H7 (cell line): ENCODE measurements at places on chromosomes 7 and 10.

- DNase-seq: no peak
Observed at GRCh38 chr10:122915700-122916099, 5.3 kb downstream of the FAM24A start.

- DNase-seq: peak; percentile 82
Observed at GRCh38 chr7:2870471-2870931, 26.4 kb upstream of the GNA12 start.

GRCh38 chr10:101536800-101537199 is 51.3 kb downstream of the POLL start:
- DNase-seq: peak; percentile 60

DNA sequence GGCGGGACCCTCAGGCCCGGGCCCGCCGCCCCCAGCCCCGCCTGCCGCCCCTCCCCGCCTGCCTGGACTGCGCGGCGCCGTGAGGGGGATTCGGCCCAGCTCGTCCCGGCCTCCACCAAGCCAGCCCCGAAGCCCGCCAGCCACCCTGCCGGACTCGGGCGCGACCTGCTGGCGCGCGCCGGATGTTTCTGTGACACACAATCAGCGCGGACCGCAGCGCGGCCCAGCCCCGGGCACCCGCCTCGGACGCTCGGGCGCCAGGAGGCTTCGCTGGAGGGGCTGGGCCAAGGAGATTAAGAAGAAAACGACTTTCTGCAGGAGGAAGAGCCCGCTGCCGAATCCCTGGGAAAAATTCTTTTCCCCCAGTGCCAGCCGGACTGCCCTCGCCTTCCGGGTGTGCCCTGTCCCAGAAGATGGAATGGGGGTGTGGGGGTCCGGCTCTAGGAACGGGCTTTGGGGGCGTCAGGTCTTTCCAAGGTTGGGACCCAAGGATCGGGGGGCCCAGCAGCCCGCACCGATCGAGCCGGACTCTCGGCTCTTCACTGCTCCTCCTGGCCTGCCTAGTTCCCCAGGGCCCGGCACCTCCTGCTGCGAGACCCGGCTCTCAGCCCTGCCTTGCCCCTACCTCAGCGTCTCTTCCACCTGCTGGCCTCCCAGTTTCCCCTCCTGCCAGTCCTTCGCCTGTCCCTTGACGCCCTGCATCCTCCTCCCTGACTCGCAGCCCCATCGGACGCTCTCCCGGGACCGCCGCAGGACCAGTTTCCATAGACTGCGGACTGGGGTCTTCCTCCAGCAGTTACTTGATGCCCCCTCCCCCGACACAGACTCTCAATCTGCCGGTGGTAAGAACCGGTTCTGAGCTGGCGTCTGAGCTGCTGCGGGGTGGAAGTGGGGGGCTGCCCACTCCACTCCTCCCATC is 82.7 kb downstream of the PAX2 start:
- DNase-seq: peak; percentile 91

DNA sequence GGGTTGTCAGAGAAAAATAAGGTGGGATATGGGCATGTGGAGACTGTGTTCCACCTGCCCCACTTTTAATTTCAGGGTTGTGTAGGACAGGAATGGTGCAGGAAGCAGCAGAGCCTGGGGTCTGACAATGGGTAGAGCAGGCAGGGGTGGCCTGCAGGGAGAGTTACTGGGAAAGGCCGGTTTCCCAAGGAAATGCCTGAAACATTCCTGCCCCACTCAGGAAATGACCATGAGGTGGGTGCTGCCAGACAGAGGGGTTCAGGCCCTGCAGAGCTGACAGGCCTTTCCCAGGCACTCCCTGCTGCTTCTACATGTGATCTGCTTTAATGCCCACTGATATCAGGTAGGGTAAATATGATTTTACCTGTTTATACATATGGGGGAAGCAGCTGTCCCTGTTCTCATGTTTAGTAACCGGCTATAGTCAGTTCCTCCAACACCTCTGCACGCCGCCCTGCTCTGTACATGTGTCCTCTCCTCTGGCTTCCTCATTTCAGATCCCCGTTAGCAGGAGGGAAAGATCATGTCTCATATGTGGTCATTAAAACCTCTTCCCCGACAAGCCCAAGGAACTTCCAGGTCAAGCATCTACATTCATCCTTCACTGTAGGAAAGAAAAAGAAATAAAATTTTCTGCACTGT is 118.6 kb upstream of the PRSS58 start:
- no peak for DNase-seq

GRCh38 chr10:89217057-89217990 is 10.2 kb upstream of the CH25H start:
- DNase-seq: peak; percentile 38

DNA sequence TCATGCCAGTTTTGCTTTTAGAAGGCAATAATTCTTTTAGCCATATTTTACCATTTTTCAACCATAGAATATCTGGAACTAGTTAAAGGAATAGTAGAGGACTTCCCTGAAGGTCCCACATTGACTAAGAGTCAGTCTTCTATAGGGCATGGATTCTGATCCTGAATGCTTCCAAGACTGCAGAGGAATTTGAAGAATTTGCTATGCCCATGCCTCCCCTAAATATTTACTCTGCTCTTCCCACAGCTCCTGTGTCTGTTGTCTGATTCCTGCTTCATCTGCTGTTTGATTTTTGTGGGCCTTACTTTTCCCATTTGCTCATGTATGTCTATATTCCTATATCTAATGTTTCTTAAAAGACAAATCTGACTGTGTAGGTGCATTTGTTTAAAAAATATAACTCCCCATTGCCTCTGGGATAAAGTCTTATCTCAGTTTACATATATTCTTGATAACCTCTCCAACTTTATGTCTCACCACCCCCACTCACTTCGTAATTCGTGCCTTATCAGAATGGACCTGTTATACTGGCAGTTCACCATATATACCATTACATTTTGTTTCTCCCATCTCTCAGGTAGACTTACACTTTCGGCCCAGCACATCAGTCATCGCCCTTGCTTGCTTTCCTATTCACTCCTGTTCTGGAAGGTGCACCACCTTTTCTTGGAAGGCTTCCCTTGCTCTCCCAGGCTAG is 33.9 kb downstream of the LRRC4 start:
- no peak for DNase-seq

DNA sequence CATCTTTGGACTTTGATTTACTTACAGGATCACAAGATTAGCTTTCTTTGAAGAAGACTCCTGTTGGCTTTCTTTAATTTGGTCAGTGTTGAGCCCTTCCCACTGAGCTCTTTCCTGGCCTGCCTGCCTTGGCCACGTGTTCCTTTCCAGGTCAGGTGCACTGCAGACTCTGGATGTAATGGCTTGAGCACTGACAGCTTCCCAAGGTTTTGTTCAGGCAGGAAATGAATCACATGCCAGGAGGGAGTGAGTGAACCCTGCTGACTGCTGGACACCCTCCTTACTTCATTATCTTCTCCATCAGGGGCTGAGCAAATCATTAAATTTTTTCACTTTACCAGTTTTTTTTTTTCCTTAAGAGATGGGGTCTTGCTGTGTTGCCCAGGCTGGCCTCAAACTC is 29.8 kb downstream of the SNX10 start:
- no peak for DNase-seq

GRCh38 chr10:124321433-124322089 is 97.2 kb downstream of the OAT start:
- DNase-seq: no peak

- DNase-seq: no peak
Observed at GRCh38 chr10:126611303-126611702, 59.2 kb downstream of the C10orf90 start.

DNA sequence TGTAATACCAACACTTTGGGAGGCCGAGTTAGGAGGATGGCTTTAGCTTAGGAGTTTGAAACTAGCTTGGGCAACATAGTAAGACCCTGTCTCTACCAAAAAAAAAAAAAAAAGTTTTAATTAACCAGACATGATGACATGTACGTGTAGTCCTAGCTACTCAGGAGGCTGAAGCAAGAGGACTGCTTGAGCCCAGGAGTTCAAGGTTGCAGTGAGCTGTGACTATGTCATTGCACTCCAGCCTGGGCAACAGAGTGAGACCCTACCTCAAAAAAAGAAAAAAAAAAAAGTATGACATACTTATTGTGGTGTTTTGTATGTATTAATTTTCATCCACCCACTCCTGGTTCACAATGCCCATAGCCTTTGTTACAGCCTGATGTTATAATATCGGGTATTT is 69.7 kb downstream of the GSAP start:
- DNase-seq: no peak

DNA sequence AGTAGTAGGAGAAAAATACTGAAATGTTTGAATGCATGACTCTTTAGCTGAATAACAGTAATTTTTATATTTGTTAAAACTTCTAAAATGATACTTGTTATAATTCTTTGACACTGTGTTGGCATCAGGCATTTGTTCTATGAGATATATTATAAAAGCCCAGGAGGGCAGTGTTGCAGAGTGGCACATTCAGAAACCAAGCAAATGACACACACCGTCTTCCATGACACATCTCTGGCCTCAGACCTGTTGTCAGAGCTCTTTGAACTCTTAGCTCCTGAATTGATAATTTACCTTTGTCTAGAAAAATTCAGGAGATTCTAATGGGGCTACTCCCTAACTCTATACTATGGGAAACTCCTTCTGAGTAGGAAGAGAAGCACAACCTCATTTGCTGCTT is 62.4 kb upstream of the MDFIC start:
- DNase-seq: no peak

DNA sequence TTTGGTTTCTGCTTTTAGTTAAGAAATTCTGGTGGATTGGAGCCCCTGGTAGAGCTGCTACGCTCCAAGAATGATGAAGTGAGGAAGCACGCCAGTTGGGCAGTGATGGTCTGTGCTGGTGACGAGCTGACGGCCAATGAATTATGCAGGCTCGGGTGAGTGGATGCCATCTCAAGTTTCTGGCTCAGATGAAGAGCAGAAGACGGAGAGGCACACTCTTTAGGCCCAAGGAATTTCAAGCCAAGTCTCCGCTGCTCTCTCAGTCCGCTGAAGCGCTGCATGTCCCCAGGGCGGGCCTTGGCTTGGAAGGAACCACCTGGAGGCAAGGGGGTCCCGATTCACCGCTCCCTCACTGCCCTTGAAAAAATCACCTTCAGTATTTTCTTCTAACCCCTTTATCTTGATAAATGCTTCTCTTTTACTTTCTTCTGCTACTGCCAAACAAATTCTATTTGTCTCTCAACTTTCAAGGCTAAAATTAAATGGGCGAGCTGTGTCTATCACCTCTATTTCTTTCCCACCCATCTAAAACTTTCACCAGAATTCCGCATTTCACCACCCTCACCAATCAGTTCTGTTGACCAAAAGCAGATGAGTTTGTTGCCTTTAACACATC is 74.2 kb downstream of the ARMC3 start:
- DNase-seq: peak; percentile 60

GRCh38 chr10:127343821-127344220 is 147.4 kb upstream of the INSYN2A start:
- DNase-seq: no peak

DNA sequence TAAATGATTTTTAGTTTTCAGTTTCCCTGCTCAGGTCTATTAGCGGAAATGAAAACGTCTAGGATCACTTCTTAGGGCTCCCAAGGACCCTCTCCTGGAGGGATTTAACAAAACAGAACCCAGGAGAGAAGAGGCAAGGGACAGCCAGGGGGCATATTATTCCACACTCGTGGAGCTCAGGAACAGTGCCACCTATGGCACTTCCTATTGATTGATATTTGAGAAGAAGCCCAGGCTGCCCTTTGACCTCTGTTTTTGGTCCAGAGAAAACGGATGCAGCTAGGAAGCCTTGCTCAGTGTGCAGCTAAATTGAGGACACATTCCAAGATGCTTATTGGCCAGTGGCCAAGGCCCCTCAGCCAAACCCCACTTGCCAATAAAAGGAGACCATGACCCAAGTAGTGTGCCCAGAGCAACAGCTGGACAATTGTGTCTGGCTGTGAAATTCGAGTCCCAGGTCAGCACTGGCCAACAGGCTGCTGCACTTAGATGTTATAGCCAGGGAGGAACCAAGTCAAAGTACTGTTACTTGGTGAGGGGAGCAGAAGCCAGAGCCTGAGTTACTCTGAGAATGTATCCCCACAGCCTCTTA is 24.0 kb upstream of the GPNMB start:
- DNase-seq: no peak

- DNase-seq: no peak
Observed at GRCh38 chr7:50835156-50835555, 52.5 kb upstream of the GRB10 start.

DNA sequence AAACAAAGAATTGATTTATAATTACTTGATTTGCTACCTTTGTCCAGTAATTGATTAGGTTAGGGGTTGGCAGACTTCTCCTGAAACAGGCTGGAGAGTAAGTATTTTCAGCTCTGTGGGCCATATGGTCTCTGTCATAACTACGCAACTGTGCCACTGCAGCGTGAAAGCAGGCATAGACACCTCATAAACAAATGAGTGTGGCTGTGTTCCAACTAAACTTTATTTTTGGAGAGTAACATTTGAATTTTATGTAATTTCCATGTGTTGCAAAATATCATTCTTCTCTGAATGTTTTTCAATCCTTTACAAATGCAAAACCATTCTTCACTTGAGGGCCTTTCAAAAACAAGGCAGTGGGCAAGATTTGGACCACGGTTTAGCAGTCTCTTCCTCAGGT is 76.9 kb downstream of the GALNT17 start:
- DNase-seq: no peak

DNA sequence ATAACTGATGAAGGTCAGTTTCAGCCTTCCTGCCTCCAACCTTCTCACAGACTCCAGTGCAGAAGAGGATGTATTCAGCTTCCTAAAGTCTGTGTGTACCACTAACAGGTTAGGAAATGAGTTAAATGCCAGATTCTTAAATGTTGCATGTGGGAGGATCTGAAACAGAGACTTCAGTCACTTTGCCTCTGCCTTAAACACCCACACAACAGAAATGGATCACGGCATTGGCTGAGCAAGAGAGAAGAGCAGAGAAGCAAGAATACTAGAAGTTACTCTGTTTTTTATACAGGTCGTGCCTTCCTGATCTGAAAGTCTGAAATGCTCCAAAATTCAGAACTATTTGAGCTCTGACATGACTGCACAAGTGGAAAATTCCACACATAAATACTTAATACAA is 98.9 kb upstream of the ARHGAP21 start:
- DNase-seq: no peak
